ENCODE measurements at places on chromosomes 3 and 15. TPM values are rescaled to one million over a fixed set of nuclear protein-coding genes. Genes with fewer than 3 reads are reported as not detected.

Gene SLCO2A1
- 0.69 TPM for total RNA-seq

Gene GABRG3
- total RNA-seq = not detected

Gene ITIH1
- total RNA-seq = not detected

Gene MYH15
- total RNA-seq = not detected

Gene FOXB1
- total RNA-seq = not detected

Gene GTF2A2
- total RNA-seq = 12.2 TPM

Gene SAMMSON
- total RNA-seq = not detected

Data from renal cortical epithelial cell (primary cell).